ENCODE measurements at places on chromosomes 1 and 21. TPM values are rescaled to one million over a fixed set of nuclear protein-coding genes. Genes with fewer than 3 reads are reported as not detected.

The TMEM201 gene
- total RNA-seq = 1.3 TPM

The FLG2 gene
- not detected for total RNA-seq

DNA sequence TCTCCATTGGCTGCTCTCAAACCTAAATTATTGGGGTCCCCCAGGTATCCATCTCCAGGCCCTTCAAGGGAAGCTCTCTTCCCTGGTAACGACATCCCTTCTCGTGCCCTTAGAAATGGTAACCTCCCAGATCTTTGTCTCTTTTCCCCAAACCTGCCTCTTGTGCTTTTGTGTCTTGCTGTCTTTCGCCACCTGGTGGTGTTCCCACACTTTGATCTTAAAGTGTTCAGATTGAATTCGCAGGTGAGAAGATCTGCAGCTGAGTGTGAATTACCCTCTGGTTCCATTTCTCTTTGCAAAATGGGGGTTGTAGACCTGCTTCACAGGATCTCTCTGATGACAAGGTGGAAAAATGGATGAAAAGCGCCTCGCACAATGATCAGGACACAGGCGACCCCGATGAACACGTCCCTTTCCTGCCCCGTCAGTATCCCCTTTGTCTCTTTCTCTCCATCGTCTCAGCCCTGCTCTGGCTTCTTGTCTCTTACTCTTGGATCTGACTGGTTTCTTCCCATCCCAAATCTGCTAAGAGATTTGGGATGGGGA lies 53.1 kb downstream of the DOP1B start:
- peak overlapping the region; percentile 51 for H3K27ac ChIP-seq

DNA sequence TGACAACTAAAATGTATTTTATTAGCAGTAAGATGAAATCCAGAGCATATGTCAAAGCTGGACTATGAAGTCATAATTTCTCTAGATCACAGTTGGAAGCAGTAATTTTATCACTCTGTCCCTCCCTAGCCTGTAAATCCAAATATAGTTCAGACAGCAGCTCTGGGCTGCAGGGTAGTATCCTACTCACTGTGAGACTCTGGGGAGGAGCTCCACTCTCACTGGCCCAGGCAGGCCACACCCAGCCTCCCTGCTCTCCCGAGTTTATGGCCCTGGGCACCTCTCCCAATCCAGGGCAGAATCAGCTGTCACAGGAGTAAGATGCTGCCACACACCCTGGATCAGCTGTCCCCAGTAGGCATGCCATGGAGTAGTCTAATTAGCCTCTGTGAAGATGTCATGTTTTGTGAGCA lies 131.1 kb downstream of the HLCS start:
- H3K4me3 ChIP-seq = no peak overlapping the region
- H3K27me3 ChIP-seq = no peaks in the 10 kb centered on the region
- peaks cover 8% of the 10 kb centered on the region for H3K4me1 ChIP-seq
- H3K27ac ChIP-seq = no peak overlapping the region
- no peaks in the 10 kb centered on the region for H3K36me3 ChIP-seq

GRCh38 chr1:2803086-2803930 lies 1.8 kb upstream of the TTC34 start:
- no peak overlapping the region for H3K27ac ChIP-seq
- no peaks in the 10 kb centered on the region for H3K27me3 ChIP-seq
- H3K36me3 ChIP-seq = no peaks in the 10 kb centered on the region
- H3K4me3 ChIP-seq = no peak overlapping the region

GRCh38 chr1:182107209-182107608 lies 45.7 kb upstream of the ZNF648 start:
- H3K4me1 ChIP-seq = no peaks in the 10 kb centered on the region
- H3K36me3 ChIP-seq = no peaks in the 10 kb centered on the region
- no peak overlapping the region for H3K4me3 ChIP-seq
- DNase-seq = no peak

DNA sequence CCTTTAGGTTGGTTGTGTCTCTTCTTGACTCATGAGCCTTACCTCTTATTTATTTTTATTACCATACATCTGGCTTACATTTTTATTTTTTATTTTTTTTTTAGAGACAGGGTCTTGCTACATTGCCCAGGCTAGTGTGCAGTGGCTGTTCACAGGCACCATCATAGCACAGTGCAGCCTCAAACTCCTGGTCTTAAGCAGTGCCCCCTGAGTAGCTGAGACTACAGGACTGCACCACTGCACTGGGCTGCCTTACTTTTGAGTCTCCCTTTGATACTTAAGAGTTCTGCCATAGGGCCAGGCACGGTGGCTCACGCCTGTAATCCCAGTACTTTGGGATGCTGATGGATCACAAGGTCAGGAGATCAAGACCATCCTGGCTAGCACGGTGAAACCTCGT lies 76.4 kb upstream of the MACF1 start:
- DNase-seq = no peak
- H3K36me3 ChIP-seq = peaks cover 4% of the 10 kb centered on the region
- H3K4me1 ChIP-seq = peaks cover 32% of the 10 kb centered on the region
- no peaks in the 10 kb centered on the region for H3K27me3 ChIP-seq
- peak overlapping the region; percentile 14 for H3K27ac ChIP-seq
